ENCODE measurements at places on chromosomes 1 and 21.

DNA sequence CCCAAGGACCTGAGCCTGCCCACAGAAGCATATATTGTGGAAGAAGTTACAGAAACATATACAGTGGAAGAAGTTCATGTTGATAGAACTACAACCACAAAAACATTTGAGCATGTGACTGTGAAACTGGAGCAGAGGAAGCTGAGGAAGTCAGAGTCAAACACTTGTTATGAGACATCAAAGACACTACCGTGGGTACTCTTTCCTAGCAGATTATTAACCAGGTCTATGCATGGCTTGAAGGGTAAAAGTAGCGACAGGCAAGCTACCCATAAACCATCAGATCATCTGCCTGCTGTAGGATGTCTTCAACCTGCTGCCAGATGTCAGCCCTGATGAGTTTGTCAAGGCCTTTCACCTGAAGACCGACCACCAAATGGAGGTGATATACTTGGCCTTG is 35.8 kb downstream of the IVNS1ABP start:
- DNase-seq = no peak

DNA sequence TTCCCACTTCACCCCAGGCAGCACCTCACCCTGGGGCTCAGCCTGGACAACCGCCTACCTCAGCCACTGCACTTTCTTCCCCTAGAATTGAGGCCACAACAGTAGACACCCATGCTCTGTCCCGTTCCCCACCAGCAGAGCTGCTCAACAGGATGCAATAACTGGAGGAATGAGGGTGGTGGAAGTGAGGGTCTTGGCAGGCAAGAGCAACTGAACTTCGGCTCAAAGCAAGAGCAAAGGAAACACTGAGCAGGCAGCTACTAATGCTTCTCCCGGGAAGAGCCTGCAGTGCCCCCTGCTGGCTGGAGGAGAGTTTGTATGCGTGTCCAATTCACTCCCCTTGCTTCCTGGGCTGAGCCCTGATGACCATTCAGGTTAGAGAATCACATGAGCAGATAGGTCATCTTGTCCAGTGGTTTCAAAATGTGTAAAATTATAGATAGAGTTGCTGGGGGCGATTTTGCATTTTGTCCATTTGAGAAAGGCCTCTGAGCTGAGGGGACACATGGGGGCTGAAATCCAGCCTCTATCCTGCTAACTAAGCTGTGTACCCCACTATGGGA is 13.9 kb downstream of the NT5C1A start:
- peak; percentile 76 for DNase-seq

DNA sequence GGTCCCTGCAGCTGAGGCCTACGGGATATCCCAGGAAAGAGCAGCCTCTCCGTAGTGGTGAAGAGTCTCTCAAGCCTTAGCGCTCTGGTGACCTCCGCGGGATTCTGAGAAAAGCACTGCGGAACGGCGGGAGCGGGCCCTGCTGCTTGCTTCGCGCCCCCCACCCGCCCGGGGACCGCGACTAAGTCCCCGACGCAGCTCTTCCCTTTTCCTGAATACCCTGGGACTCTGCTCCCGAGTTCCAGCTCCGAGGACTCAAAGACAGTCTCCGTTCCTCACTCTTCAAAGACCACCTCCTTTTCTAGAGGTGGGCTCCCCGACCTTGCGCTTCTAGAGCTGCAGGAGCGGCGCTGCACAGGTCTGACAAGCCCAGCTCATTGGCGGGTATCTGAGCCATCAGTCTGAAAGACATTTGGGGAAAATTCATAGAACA is 3.6 kb upstream of the PRRX1 start:
- DNase-seq = no peak

DNA sequence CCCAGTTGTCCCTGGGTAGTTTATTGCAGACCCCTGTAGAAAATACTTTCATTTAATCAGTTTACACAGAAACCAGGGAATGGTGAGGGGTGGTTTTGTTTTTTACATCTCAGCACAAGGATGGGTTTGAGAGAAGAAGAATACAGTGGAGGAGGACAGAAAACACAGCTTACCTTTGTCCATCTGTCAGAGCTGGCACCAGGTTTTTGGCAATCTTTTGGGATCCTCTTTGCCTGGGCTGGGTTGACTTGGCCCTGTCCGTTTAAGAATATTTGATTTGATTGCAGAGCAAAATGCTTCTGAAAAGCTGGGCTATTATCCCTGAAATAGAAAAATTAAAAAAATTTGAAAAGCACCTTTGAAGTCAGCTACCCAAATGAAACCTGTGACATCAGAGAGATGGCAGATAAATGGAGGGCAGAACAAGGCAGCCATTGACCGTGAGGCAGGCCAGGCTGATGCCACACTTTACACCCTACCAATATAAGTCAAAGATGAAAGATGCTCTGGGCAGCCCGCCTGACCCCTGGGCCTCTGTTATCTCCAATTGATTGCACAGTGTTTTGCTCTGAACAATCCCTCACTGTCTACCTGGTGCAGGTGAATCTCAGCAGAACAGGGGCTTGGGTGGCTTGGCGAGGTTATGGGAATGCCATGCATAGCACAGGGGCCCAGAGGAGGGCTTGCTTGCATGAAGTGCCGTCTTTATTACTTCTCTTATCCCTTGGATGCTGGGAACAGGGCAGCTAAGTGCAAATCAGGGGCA is 218.8 kb downstream of the LMX1A start:
- DNase-seq = no peak

DNA sequence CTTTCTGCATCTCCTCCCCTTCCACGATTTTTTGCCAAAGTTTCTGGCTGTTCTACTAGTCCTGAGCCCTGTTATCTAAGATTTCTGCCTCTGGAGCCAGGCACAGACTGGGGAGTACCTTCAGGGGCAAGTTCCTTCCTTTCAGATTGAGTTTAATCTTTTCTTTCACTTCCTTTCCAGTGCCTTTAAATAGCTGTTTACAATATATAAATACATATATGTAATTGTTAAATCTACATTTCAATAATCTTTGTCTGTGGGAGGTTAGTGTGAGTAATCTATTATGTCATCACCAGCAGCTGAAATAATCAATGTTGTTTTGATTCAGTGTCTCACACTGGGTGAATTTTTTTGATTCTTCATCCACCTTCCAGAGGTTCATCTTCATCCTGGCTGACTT is 31.8 kb downstream of the DIPK1A start:
- DNase-seq = no peak

GRCh38 chr21:37592496-37592895 is 225.9 kb downstream of the DYRK1A start:
- DNase-seq = no peak

DNA sequence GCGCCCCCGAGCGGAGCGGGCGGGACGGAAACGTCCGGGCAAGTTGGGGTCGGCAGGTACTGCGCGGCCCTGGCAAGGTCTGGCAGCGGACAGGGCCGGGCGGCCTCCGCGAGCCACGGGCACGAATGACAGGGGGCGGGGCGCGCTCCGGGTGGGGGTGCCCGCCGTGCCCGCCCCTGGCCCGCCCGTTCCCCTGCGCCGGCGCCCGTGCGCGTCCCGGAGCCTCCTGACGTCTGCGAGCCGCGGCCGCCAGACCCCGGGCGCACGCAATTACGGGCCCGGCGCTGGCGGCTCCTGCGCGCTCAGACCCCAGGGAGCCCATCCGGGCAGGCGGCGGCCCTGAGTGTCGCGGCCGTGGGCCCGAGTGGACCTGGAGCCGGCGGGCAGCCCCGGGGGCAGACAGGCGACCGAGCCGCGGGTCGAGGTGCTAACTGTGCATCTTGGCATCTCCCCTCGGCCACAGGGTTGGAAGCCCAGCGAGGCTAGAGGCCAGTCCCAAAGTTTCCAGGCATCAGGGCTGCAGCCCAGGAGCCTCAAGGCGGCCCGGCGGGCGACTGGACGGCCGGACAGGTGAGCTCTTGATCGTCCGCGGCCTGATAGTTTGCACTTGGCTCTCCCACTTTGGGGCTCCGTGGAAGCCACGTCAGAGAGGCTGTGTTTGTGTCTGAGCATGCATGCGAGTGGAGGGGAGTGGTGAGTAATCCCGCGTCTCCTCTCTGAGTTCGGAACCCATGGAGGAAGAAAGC is 918 bp downstream of the MIB2 start:
- DNase-seq = no peak

- DNase-seq = no peak
These were observed 44.1 kb upstream of the WLS start for GRCh38 chr1:68276448-68276847.

DNA sequence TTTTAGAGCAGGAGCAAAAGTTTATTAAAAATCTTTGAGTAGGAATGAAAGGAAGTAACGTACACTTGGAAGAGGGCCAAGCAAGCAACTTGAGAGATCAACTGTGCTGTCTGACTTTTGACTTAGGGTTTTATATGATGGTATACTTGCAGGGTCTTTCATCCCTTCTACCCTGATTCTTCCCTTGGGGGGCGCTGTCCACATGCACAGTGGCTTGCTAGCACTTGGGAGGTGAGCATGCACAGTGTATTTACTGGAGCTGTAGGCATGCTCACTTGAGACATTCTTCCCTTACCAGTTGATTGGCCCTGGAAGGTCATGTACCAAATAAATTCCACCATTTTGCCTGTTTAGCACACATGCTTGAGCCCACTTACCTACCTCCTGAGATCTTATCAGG is 1001.3 kb upstream of the ADGRL2 start:
- DNase-seq = no peak

DNA sequence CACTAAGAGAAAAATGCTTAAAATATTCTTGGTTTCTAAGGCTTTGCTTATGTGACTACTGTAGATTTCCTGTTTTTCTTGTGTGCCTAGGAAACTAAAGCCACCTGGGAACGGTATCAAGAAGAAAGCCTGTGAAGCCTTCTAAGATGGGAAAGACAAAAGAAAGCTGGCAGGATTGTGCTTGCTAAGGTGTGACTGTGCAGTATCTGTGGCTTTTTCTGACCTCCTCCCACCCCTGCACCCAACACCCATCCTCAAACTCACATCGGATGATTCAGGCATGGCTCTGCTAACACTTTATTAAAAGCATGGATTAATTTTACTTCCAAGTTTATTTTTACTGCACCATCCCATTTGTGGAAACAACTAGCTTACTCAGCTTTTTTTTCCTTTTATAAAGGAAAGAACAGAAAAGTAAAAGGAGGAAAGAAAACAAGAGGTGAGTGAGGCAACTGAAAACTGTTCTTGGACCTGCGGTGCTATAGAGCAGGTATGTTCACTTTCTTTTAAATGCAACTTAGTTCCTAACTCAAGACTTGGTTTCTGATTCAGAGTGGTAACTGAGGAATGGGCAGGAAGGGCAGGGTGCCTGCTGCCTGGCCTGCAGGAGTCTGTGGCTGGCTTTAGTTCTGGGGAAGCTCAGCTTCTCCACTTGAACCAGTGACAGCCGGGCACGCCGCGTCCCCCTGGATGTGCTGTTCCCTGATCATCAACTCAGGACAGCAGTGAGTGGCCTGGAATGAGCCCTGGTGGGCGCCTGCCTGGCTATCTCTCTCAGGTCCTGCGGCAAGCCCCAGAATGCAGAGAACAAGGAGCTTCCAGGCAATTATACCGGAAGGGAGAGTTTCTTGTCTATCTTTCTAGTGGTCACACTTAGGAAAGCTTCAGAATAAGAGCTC is at the start of gene GBP6:
TSS of gene GBP6 (plus strand) at position 422 of the 899 bp plus-strand sequence. CDS start 4,493 bp downstream, outside the sequence.
- DNase-seq = no peak

GRCh38 chr1:94726981-94727685 is 93.0 kb upstream of the SLC44A3 start:
- no peak for DNase-seq

DNA sequence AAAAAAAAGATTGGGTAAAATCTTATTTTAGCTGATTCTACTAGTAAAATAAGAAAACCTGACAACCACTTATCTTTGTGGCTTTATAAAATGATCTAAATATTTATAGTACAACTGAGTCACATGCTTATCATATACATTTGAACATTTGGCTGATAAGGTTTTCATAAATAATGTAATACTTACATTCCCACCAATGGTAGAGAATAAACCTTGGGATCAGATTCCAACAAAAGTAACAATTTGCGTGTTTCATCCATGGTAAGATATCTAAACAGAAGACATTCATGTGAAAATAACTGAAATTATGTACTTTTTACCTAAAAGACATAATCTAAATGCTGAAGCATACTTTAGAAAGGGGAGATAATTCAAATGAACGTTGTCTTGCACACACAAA is 18.4 kb downstream of the STIL start:
- no peak for DNase-seq
